ENCODE measurements at places on chromosomes 16 and 17.
A peak's percentile ranks its signal among the peaks of the same experiment; 100 is the strongest.

GRCh38 chr17:48100160-48100559, 1.1 kb downstream of the CBX1 start:
- no peak for DNase-seq

DNA sequence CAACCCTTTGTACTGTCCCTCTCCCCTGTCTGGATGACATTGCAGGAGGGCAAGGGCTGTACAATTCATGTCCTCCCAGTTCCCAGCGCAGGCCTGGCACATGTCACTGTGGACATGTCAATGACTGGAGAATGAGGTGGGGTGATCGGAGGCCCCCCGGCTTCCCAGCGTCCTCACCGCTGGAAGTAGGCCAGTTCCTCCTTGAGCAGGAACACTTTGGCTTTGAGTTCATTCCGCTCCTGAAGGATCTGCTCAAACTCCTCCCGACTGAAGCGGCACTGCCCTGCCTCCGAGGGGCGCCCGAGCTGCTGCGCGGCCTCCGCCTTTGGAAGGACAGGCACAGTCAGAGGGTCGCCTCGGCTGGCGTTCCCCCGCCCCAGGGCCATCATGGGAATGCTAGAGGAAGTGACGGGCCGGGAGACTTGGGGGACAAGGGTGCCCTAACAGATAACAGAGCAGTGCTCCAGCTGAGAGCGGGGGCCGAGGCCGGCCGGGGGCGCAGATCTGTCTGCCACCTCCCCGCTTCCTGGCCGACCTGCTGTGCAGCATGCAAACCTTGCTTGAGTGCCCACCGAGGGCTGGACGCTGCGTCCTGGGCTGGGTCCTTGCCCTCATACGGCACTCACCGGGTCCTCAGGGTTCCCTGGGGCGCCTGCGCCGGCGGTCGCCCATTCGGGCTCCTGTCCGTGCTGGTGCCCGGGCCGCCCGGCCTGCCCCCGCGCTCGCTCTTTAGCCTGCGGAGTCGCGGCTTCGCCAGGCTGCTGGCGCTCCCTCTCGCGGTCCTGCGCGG, 1.3 kb downstream of the RILP start:
- no peak for DNase-seq

GRCh38 chr16:2178321-2179106, 17.9 kb downstream of the CASKIN1 start:
- DNase-seq: no peak

DNA sequence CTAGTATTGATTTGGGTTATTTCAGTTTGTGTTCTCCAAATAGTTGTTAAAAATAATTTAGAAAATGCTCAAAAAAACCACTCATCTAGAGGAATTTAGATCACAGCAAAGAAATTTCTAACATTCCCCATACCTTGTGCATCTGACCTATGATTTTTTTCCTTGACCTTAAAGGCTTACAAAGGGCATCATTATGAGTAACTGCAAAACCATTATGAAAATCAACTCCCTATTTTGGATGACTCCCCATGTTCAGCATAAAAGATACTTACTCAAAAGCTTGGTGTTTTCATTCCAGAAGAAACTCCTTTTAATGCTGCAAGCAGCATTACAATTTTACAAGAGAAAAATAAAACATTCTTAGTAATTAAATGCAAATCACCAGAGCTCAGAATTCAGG, 83.2 kb downstream of the GRIN2A start:
- DNase-seq: no peak

DNA sequence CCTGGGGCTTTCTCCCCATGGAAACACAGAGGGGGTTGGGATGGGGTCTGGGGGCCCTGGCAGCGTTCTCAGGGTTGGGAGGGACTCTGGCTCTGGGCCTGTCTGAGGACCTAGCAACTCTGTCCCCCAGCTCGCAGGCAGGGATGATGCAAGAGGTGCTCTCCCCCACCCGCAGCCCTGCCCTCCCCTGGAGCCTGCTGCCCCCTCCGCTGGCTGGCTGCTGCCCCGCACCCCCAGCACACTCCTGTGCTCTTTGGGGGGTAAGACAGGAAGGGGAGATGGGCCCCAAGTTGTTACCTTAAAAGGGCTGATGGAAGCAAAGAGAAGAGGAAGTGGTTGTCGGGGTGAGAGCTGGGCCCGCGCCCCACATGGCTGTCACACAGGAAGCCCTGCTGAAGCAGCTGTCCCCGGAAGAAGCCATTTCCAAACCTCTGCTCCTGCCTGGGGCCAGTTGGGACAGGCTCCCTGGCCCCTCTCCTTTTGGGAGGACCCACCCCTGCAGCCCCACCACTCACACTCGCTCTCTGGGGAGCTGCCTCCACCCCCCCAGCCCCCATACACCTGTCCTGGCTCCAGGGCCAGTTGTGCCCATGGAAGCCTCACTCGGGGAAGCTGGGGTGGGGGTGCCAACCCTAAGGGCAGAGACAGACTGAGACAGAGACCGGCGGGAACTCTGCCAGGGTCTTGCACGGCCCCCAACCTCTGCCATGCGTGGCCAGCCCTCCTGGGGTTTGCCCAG, 2.5 kb downstream of the CORO1A start:
- DNase-seq: peak; percentile 72

DNA sequence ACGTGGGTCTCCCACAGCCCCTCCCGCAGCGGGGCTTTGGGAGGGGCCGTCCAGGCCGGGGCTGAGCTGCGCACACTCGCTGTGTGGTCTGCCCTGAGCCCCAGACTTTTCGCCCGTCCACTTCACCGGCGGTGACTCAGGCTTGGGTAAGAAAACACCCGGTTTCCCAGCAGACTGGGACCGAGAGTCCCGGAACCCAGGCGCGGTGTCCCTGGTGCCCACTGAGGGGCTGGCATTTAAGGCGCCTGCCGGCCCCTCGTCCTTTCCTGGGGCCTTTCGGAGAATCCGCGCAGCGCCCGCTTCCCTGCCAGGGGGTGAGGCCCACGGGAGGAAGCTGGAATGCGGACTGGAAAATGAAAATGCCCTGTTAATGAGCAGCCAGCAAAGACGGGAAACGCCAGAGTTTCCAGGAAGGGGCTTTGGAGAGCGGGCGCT, 100.3 kb downstream of the C16orf95 start:
- DNase-seq: no peak

DNA sequence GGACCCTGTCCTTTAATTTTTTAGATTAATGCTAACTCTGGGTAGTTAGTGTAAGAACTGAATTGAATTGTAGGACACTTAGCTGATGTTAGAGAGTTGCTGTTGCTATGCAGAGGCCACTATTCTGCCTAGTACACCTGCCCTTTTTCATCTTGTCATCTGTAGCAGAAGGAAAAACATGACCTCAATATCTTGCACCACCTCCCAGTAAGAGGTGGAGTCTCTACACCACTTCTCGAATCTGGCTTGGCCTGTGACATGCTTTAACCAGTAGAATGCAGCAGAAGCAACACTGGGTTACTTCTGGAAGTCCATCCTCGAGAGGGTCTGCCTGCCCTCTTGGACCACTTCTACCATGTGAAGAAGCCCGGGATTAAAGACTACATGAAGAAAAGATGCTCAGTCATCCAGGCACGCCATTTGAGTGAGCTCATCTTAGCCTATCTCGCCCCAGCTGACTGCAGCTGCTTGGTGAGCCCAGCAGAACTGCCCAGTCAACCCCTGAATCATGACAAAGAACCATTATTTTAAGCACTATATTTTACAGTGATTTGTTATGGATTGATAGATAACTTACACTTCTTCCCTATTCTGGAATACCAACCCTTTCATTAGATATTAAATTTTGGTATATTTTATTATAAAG, 153.5 kb downstream of the MYO1D start:
- DNase-seq: no peak

GRCh38 chr17:81553616-81554181, 1.5 kb upstream of the FAAP100 start:
- DNase-seq: no peak

DNA sequence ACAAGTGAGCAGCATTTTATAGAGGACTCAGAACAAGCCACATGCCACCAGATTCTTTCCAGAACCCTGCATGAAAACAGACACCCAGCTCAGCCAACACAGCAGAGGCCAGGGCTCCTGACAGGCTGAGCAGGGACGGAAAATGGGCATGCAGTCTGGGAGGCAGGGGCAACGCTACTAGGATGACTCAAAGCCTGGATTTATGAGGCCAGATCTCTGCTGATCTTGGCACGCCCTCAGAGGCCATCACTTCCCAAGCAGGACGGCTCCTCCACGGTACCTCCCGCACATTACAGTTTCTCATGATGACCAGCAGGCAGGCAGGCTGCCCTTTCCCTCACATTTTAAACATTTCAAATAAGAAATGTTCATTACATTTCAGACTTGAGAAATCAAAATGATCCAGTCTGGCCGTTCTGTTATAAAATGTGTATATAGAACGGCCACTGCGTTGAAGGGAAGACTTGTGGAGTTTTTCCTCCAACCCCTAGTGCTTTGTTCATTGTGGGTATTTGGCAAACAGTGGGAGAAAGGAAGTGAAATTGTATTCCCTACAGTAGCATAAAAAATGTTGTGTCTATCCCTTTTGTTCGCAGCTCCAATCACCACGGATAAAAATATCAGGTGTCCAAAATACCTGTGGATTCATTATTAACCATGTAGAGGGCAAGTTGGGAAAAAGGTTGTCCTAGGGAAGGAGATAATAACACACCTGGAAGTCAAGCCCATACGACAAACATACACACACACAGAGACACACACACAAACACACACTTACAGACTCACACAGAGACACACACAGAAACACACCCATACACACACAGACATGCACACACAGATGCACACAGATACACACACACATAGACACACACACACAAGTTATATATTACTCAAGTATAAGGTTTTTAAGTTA, 64.8 kb upstream of the ADAMTS18 start:
- no peak for DNase-seq

- no peak for DNase-seq
Measured at GRCh38 chr17:69760562-69760961, 314.5 kb upstream of the KCNJ16 start.

DNA sequence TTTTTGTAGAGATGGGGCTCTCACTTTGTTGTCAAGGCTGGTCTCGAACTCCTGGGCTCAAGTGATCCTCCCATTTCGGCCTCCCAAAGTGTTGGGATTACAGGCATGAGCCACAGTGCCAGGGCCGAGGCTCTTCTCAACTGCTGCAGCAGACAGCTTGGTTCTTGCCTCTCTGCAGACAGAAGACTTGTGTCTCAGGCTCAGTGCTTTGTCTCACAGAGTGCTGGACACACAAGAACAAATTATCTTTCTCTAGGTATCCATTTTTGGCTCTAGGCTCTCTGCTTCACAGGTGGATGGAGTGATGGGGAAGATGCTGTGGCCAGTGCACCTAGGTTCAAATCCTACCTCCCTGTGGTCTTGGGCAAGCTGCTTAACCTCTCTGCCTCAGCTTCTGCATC, 80.8 kb upstream of the RNU2-1 start:
- DNase-seq: no peak

GRCh38 chr17:46020023-46020761, 21.1 kb downstream of the STH start:
- peak; percentile 23 for DNase-seq

- DNase-seq: no peak
Measured at GRCh38 chr17:27968206-27968732, 74.2 kb upstream of the NLK start.

GRCh38 chr17:40251576-40251975, 32.5 kb downstream of the WIPF2 start:
- no peak for DNase-seq

GRCh38 chr17:67829331-67829730, 4.0 kb downstream of the BPTF start:
- no peak for DNase-seq

GRCh38 chr16:80077696-80078095, 463.1 kb upstream of the DYNLRB2 start:
- no peak for DNase-seq

GRCh38 chr17:55546991-55547664, 35.9 kb upstream of the SMIM36 start:
- DNase-seq: no peak

GRCh38 chr16:6573577-6573976, 759.1 kb upstream of the RBFOX1 start:
- DNase-seq: no peak

DNA sequence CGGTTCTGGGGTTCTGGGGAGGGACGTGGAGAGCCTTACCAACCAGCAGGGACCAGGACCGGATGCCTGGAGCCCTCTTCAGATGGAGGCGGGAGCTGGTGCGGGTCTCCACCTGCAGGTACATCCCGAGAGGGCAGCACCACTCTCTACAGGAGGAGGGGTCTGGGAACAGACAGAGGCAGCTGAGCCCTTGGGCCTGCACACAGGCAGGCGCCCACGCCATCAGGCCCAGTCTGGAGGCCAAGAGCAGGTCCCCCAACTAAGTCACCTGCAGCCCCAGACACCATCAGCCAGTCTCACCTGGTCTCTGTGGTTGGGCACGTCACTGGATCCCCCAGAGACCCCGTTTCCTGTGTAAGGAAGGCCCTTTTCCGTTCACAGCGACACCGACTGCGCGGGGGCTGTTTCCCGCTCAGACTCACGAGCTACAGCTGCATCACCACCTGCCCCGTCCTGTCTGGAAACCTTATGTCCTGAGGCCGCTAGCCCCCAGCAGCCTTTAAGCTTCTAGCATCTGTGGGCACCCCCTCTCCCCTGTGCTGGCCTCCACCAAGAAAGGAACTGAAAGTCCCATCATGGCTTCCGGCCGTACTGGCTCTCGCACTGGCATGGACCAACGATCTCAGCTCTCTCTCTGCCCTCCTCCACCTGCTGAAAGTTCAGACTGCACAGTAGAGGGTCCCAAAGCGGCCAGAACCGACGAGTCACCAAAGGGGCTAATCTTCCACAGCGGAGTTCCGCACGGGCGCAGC, 1.2 kb downstream of the CYBC1 start:
- DNase-seq: peak; percentile 65

DNA sequence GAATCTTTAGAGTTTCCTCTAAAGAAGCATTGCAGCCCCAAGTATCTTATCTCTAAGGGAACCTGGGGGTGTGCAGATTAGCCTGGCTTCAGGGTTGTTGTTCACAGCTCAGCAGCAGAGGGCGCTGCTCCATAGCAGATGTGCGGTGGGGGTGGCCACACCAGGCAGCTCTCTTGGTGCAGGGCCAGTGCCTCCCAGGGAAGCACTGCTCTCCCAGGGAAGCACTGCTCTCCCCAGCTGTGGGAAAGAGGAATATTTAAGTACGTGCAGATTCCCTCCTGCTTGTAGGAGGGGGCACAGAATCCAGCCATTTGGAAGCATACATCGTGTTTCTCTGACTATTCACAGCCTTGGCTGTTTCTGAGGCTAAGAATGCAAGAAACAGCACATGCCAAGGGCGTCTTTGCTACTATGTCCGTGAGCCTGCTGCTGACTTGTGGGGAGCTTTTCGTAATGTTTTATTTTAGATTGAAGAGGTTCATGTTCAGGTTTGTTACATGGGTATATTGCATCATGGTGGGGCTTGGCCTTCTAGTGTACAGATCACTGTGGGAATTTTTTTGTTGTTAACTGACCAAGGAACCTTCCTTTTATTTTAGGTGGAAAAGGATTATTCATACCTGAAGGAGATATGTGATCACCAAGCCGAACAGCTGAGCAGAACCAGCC, 217.8 kb downstream of the SPECC1 start:
- DNase-seq: peak; percentile 39

DNA sequence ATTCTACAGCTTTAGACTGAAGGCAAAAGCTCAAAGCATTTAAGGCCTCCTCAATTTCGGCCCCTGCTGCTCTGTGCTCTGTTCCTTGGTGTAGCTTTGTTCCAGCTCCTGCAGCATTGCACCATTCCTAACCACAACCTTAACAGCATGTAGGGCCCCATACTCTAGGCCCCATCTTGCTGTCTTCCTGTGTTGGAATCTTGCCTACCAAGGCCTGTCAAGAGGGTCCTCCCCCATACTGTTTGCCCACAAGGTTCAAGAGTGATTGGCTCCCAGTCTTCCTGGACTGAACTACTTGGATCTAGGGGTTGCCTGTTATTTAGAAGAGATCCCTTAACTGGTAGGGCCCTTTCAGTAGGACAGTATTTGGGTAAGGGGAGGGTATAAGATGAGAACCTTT, 26.8 kb downstream of the TRPV2 start:
- no peak for DNase-seq

- DNase-seq: no peak
Measured at GRCh38 chr17:61423967-61424649, 24.5 kb downstream of the TBX2 start.

Data from stimulated activated CD8-positive, alpha-beta memory T cell treated with anti-CD3 and anti-CD28 coated beads, Interleukin-15, amount 100 ng/mL, for 4 hours (primary cell).